ENCODE measurements at places on chromosomes 12 and 14. TPM values are rescaled to one million over a fixed set of nuclear protein-coding genes. Genes with fewer than 3 reads are reported as not detected.
A peak's percentile ranks its signal among the peaks of the same experiment; 100 is the strongest.

Gene KLHL33
- 0.29 TPM for total RNA-seq

Gene PTCSC3
- 2.8 TPM for total RNA-seq

Gene NKX2-1
- 177 TPM for total RNA-seq

Gene FICD
- 10.3 TPM for total RNA-seq

DNA sequence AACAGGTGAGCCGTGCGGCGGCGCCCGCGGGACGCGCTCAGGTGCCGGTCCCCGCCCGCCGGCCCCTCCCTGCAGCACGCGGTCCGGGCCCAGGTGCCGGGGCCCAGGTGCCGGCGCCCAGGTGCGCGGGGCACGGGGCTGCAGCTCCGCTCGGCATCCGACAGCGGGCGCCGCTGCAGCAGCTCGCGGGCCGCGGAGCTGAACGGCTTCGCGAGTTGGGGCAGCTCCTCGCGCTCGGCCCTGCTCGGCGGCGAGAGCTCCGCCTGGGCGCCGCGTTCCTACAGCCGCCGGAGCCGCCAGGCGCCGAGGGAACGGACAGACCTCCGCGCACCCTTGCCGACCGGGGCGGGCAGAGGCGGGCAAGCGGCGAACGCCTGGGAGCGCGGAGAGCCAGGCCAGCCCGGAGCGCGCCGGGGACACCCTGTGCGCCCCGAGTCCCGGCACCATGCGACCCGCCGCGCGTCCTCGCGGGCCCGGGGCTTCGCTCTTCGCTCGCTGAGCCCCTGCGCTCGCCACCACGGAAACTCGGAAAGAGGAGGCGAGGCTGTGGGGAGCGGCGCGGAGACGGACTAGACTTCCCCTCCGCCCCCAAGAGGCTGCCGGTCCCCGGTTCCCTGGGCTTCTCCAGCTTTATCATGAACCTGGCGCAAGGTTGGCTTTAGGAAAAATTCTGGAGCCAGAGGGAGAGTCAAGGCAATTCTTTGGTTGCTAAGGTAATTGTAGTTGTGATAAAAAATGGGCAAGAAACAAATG, at the start of gene RGS6:
Gene RGS6 (plus strand): TSS at position 201 of the 753 bp plus-strand sequence.
- no peaks in the 10 kb centered on the region for H3K36me3 ChIP-seq
- peaks cover 38% of the 10 kb centered on the region for H3K27me3 ChIP-seq
- H3K4me3 ChIP-seq: peak within 1 kb of the TSS; percentile 41

- H3K4me3 ChIP-seq: no peak overlapping the region
- no peaks in the 10 kb centered on the region for H3K27me3 ChIP-seq
- no peak overlapping the region for H3K27ac ChIP-seq
- peaks cover 17% of the 10 kb centered on the region for H3K36me3 ChIP-seq
Measured at GRCh38 chr14:76083796-76084765, 67.6 kb upstream of the GPATCH2L start.

DNA sequence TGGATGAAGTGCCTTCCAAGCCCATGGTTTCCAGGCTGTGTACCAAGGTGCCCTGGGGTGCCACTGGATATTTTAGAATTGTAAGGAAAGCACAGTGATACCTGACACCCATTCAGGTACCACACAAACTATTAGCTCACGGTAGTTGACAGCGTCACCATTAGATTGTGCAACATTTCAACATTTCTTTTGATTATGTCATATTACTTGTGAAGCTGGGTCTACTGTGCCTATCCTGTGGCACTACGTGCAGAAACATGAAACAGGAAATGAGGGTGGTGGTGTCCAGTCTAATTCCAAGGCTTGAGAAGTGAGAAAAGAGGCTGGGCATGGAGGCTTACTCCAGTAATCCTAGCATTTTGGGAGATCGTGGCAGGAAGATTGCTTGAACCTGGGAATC, 75.5 kb upstream of the CPM start:
- DNase-seq: no peak
- H3K27me3 ChIP-seq: no peaks in the 10 kb centered on the region
- H3K4me1 ChIP-seq: peaks cover 14% of the 10 kb centered on the region
- no peak overlapping the region for H3K4me3 ChIP-seq
- H3K27ac ChIP-seq: no peak overlapping the region
- H3K36me3 ChIP-seq: no peaks in the 10 kb centered on the region

DNA sequence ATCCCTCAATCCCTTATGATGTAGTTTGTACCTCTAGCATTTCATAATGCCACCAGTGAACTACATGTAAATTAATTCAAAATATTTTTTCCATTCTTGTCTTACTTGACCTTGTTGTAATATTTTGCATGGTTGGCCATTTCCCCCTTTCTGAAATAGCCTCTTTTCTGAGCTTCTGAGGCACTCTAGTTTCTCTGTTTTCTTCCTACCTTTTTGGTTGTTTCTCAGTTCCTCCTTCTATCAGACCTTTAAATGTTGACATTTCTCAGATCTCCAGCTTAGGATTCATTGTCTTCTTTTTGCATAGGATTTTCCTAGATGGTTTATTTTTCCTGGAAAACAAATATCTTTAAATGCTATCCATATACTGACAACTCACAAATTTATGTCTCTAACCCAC, 9.8 kb upstream of the RMST start:
- H3K4me1 ChIP-seq: no peaks in the 10 kb centered on the region
- DNase-seq: no peak
- no peaks in the 10 kb centered on the region for H3K27me3 ChIP-seq
- no peak overlapping the region for H3K27ac ChIP-seq

DNA sequence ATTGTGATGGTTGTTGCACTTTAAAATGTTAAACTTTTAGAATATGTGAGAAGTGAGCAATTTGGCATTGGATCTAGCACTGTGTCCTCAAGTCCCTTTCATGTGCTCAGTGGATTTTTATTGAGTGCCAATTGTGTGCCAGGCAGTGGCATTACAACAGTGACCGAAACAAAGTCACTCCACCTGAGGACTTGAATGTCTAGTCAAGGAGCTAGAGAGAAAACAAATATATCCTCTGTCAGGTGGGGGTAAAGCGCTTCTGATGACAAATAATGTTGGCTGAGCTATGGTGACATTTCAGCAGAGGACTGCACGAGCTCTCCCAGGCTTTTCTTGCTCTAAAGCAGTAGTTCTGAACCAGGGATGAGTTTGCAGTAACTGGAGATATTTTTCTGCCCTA, 240.4 kb downstream of the RGS6 start:
- H3K27me3 ChIP-seq: no peaks in the 10 kb centered on the region
- H3K27ac ChIP-seq: no peak overlapping the region
- DNase-seq: no peak

DNA sequence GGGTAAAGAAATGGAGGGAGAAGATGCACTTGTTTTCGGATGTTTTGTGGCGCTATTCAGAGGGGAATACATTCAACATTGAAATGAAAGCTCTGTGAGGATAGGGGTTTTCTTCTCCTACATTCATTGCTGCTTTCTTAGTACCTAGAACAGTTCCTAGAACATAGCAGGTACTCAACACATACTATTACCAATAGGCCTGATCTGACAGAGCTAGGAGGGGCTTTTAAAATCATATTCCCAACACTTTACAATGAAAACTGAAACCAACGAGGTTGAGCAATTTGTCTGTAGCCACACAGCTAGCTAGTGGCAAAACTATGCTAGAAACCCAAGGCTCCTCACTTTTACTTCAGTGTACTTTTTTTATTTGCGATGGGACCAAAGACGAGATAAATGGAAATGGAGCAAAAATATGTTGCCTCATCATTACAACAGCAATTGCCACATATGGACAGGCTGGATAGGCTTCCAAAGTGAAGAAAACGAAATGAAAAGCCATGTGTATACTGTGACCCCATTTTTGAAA, 23.1 kb upstream of the IL22 start:
- H3K36me3 ChIP-seq: no peaks in the 10 kb centered on the region
- DNase-seq: no peak
- no peaks in the 10 kb centered on the region for H3K4me1 ChIP-seq
- H3K27me3 ChIP-seq: no peaks in the 10 kb centered on the region
- no peak overlapping the region for H3K27ac ChIP-seq
- H3K4me3 ChIP-seq: no peak overlapping the region

GRCh38 chr12:19186722-19187661, 57.5 kb downstream of the PLEKHA5 start:
- no peak overlapping the region for H3K4me3 ChIP-seq
- no peaks in the 10 kb centered on the region for H3K27me3 ChIP-seq
- peaks cover 34% of the 10 kb centered on the region for H3K4me1 ChIP-seq
- DNase-seq: no peak
- no peak overlapping the region for H3K27ac ChIP-seq
- H3K36me3 ChIP-seq: no peaks in the 10 kb centered on the region

DNA sequence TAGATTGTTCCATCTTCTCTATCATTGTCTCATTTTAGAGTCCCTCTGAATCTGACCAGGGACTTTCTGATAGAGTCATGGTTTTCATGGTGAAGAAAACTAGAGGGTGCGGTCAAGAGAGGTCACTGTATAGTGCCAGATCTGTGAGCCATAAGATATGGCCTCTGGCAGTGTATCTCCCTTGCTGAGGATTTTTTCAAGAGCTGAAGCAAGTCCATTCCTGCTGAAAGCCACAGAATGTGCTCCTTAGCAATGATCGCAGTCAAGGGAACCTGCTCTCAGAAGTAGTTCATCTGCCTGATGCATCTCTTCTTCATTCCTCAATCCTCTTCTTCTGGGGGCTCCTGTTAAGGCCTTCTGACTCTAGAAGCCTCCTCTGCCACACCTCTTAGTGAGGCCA, 405.2 kb downstream of the EGLN3 start:
- H3K36me3 ChIP-seq: no peaks in the 10 kb centered on the region
- H3K4me1 ChIP-seq: no peaks in the 10 kb centered on the region
- no peak for DNase-seq
- no peaks in the 10 kb centered on the region for H3K27me3 ChIP-seq
- no peak overlapping the region for H3K4me3 ChIP-seq

GRCh38 chr14:99781091-99781490, 12.1 kb upstream of the EML1 start:
- H3K4me1 ChIP-seq: no peaks in the 10 kb centered on the region
- no peaks in the 10 kb centered on the region for H3K36me3 ChIP-seq

DNA sequence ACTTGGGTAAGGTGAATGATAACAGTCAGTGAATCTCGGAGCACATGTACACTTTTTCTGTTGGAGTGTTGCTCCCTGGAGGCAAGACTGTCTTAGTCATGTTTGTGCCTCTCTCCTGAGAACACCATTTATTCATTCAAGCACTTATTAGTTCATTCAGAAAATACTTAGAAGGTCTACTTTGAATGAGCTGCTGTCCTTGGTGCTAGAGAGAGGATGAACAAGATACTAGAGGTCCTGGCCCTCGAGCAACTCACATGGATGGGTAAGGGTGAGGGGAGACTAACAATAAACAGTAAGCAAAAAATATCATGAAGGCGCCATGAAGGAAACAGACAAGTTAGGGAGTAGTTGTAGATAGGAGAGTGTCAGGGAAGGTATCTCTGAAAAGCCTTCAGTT, 17.1 kb upstream of the SAMD4A start:
- H3K4me3 ChIP-seq: no peak overlapping the region
- no peak for DNase-seq
- H3K4me1 ChIP-seq: no peaks in the 10 kb centered on the region
- H3K36me3 ChIP-seq: no peaks in the 10 kb centered on the region
- no peak overlapping the region for H3K27ac ChIP-seq

DNA sequence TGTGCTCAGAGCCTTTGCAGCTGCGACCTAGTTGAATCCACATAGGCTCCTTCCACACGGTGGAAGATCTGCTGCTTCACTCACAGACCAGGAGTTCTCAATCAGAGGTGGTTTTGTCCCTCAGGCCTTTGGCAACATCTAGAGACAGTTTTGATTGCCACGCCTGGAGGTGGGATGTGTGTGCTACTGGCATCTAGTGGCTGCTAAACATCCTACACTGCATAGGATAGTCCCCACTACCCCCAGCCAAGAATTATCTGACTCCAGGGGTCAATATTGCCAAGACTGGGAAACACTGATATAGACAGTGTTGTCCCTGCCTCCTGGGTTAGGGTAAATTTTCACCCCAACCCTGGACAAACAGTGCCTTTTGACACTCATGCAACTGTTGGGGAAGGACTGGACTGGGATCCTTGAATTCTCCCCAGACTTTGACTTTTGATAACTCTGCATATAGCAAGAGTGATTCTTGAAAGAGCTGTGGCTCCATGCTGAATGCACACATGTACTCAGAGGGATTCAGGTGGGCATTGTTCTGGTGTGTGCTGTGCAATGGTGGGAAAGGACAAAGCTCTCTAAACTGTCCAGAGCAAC, 39.8 kb downstream of the BAZ2A start:
- H3K27me3 ChIP-seq: no peaks in the 10 kb centered on the region
- H3K27ac ChIP-seq: no peak overlapping the region
- no peak for DNase-seq
- H3K4me1 ChIP-seq: peaks cover 9% of the 10 kb centered on the region
- peaks cover 63% of the 10 kb centered on the region for H3K36me3 ChIP-seq

DNA sequence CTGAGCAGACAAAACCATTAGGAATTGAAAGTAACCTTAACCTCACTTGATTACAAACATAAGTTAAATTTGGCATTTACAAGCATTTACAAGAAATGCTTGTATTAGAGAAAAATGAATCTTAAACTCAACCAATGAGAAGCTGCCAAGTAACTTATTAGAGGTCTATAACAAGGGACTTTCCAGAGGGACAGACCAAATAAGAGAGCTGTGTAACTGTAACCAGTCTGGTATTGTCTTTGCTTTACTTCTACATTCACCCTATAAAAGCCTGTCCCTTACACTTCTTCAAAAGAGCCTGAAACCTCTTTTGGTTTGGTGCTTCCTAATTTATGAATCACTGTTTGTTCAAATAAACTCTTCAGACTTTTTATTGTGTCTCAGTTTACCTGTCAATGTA, 450.0 kb upstream of the FAR2 start:
- H3K36me3 ChIP-seq: no peaks in the 10 kb centered on the region
- no peak for DNase-seq
- no peak overlapping the region for H3K4me3 ChIP-seq
- no peaks in the 10 kb centered on the region for H3K4me1 ChIP-seq
- no peaks in the 10 kb centered on the region for H3K27me3 ChIP-seq

DNA sequence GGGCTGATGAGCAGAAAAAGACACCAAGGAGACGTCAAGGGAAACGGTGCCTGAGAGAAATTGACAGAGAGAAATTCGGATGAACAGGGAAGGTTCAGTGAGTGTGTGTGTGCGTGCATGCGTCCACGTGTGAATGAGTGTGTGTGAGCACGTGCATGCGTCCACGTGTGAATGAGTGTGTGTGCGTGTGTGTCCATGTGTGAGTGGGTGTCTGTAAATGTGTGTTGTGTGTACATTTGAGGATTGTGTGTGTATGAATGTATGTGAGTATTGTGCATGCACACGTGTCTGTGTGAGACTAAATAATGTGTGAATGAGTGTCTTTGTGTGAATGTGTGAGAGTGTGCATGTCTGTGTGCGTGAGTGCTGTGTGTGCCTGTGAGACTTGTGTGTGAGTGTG, 137.4 kb upstream of the MED13L start:
- peaks cover 4% of the 10 kb centered on the region for H3K4me1 ChIP-seq
- H3K4me3 ChIP-seq: no peak overlapping the region
- no peaks in the 10 kb centered on the region for H3K36me3 ChIP-seq
- no peaks in the 10 kb centered on the region for H3K27me3 ChIP-seq
- DNase-seq: no peak
- H3K27ac ChIP-seq: no peak overlapping the region

Measured in upper lobe of right lung (tissue), 1 donor.